ENCODE measurements at places on chromosomes 6 and 20.

DNA sequence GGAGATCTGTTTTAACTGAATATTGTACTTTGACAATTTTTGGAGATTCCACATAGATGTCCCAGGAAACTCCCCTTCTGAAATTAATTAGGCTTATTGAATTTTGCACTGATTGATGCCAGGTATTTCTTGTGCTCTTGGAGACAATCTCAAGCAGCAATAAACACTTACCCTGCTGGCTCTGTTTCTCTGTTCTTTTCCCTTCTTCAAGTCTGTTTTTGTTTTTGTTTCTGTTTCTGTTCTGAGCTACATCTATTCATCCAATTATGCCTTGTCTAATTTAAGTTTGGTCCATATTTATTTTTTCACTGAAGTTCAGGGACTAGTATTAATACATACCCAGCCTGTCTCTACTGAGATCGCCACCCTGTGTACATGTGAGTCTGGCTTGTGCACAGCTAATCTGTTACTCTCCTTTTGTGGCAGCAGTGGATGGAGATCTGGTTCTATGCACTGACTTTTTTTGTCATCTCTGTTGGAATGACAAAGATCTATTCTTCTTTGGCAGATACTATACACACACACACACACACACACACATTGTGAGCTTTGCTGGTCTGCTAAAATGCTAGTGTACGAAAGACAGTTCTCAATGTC is 51.9 kb downstream of the IL22RA2 start:
- DNase-seq = no peak

GRCh38 chr20:50885068-50885467 is 46.2 kb downstream of the ADNP start:
- DNase-seq = no peak

DNA sequence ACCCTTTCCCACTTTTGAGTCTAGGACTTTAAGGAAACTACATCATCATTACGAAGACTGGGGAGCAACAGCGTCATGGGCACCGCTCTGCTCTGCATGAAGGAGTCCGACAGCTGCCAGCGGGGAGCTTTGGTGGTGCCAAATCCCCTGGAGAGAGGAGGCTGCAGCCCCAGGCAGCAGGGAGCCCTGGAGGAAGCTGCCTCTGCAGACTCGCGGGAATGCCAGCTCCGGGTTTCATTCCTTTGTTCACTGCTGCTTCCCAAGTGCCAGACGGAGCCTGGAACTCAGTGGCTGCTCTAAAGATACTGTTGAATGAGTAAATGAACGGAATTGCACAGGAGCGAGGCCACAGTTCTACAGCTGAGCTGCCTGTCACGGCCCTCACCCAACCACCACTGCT is 196.5 kb upstream of the THBS2 start:
- no peak for DNase-seq

DNA sequence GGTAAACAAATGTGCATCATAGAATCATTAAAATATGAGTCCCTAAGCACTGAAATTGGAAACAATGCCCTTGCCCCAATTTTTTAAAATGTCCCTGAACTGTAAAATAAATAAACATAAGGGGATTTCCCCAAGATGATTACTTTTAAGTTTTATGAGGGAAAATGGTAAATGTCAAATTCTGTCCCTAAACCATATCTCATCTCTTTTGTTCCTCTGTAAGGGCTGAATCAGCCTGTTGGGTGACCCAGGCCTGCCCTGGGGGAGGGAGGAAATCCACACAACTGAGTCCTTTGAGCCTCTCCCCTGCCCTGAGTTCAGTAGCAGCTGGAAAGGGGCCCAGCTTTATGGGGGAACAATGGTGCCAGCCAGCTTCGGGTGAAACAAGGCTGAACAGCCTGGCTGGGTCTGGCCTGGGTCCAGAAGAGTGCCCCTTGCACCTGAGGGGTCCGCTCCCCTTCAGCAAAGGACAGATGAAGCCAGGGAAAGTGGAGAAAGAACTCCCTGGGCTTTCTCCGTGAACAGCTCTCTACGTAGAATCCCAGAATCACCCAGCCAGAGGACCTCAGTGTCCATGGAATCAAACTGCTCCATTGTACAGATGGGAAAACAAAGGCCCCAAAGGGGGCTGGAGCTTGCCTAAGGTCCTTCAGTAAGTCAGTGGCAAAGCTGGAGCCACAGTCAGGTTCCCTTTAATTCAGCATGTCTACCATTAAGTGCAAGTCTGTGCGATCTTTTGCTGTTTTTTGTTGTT is 28.2 kb upstream of the ITCH start:
- DNase-seq = no peak

DNA sequence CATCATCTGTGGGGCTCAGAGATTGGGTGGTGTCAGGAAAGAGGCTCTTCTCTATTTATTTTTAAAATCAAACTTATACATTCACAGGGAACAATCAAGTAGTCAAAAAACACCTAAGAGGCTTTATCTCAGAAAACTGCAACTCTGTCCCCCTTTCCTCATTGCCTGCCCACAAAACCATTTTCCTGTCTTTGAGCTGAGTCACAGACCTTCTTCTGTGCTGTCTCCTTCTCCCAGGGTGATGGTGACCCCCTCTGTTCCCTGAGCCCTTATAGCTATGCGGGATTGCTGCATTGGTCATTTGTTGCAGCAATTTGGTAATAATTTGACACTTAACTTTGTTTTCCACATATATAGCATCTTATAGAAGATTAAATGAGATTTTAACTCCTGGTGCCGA is 195.2 kb upstream of the PROKR2 start:
- DNase-seq = no peak

- DNase-seq = no peak
Observed at GRCh38 chr6:105014954-105015353, 58.0 kb downstream of the LIN28B start.

DNA sequence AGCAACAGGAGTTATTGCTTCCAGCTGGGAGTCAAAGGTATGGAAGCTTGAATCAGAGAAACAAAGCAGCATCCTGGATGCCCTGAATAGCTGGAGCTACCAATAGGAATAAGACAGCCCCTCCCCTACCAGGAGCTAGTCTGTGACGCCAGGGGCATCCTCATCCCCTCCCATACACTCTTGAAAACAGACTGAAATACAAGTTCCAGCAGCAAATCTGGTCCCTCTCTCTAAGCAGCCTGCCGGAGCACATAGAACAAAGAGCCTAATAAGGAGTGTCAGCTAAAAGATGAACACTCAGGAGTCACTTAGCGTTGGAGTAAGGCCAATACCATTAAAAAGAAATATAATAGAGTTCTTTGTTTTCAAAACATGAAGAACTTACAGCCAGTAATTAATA is 25.6 kb downstream of the FILIP1 start:
- no peak for DNase-seq

DNA sequence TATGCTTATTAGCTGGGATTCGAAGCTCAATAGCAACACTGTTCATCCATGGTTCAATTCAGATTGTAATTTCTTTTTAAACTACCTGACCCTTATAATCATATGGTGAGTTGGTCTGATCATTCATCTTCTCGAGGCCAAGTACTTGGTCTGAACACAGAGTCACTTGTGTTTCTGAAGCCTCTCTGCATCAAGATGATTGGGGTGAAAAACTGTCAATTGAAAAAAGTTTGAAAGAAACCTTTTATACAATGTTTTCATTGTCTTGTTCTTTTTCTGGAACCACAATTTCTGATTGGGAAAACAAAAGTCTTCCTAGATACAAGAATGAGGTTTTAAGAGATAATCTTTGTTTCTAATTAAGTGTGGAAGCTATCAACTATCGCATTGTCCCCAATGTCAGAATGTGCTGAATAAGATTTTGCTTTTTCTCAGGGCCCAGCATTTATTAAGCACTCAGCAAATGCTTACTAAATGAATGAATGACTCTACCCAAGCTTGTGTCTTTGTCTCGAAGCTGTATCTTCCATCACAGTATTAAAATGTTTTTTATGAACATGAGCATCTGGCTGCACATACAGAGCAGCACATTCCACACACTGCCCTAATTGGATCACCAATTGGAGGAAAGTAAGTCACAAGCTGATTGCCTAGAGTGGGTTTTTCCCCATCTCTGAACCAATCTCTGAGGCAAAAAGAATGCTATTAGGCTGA is 45.0 kb upstream of the MOXD1 start:
- DNase-seq = no peak

DNA sequence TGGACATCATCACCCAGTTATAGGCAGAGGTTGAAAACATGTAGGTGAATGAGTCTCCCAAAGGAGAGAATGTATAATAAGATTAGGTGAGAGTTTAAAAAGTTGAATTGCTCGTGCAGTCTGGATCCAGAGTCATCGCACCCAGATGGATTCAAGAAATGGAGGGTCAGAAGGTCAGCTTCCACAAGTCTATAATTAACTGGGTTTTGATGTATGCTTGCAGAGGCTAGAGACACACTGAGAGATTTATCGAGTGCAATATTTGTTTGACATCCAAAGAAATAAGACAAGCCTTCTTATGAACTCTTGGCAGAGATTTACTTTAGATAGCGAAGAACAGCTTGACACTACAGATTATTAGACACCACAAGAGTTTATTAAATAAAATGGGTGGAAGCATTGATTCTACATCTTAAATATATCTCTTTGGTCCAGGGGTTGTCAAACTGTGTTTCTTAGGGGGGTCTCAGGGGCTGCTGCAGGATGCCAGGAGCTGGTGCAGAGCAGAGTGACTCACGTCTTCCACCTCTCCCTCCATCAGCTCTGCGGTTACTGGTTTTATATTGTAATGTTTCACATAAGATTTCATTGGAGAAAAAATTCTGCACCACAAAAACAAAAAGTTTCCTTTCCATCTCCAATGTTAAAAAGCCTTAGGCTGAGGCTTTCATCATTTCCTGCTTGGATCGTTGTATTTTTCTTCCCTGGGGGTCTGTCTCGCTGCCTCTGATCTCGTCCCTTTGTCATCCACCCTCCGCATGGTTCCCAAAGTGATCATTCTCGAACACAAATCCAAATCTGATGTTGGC is 176.2 kb upstream of the AHI1 start:
- no peak for DNase-seq

DNA sequence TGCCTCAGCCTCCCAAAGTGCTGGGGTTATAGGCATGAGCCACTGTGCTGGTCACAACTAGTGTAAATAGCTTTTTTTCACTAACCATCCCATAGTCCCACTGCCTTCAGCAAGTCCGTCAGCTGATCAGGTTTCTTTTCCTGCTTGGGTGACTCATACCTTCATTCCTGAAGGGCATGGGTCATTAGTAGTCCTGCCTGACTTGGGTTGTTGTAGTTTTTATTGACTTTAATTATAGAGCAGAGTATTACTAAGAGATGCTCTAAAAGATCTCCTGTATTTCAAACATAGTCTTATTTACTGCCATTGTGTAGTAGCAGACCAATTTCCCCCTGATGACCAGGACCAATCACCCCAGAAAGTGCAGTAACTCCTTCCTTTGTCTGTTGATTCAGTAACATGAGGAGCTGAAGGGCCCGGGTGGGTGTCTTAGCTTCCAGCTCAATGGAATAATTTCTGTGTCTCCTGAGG is 25.8 kb downstream of the HLA-C start:
- no peak for DNase-seq

DNA sequence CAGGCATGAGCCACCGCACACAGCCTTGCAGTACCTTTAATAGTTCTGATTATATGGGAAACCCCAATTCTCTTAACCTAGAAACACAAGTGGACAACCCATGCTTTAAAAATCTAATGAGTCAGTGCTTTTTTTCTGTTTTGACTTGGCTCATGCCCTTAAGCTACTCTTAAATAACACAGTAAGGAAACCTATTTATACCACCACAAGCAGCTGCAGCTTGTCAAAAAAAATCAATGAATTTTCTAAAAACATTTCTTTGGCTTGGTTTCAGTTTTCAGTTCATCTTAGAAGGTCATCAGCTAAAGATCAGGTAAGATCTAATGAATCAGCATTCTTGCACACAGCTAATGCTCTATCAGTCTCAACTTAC is 124.1 kb upstream of the DST start:
- DNase-seq = no peak

GRCh38 chr6:31771992-31772358 is 5.2 kb downstream of the VWA7 start:
- DNase-seq = no peak

- peak; percentile 69 for DNase-seq
Observed at GRCh38 chr20:34709831-34710567, 5.9 kb downstream of the TP53INP2 start.

- DNase-seq = no peak
Observed at GRCh38 chr20:22579119-22579427, 5.3 kb downstream of the FOXA2 start.

DNA sequence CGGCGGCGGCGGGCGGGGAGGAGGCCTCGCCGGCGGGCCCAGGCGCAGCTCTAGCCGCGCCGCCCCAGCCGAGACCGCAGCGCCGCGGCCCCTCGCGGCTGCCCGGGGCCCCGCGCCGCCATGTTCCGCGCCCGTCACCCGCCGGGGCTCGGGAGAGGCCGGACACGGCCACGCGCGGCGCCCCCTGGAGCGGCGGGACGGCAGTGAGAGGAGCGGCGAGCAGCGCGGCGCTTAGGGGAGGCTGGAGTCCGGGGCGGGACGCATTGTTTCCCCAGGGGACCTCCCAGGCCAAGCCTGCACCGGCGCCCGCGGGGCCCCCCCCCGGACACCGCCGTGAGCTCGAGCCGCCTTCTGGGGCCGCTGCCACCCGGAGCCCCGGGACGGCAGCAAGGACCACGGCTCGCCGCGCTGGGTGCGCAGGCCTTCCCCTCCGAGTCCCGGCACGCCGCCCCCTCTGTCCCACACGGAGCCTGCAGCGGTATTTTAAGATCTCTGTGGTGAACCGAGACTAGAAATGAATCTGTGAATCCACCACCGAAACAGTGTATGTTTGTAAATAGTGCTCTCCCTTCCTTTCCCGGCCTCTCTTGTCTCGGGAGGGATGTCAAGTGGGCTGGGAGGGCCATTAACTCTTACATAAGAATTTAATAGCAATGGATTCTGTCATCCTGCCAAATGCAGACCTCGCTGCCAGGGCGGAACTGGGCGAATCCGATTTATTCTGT is 424 bp upstream of the KIF13A start:
- DNase-seq = peak; percentile 4

- DNase-seq = no peak
Observed at GRCh38 chr6:134533991-134534390, 216.1 kb upstream of the SGK1 start.

- DNase-seq = no peak
Observed at GRCh38 chr6:45714741-45715507, 300.7 kb downstream of the CLIC5 start.

DNA sequence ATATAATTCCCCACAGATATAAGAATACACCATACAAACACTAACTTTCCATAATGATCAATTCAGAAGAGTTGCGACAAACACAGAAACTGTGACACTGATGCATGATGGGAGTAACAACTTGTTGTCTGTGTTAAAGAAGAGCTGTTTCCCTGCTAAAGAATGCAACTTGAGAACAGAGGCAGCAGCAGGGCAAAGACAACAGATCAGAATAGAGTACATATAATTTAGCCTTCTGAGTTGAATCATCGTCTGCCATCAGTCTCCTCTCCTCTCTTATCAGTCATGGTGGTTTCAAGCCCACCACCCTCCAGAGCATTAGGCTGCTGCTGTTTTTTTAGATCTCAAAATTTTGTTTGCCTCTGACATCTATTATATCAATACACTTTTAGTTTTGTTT is 280.4 kb downstream of the UBE3D start:
- DNase-seq = no peak

Data from activated CD4-positive, CD25-positive, alpha-beta regulatory T cell (primary cell).